Kidney (tissue), 22 donors: ENCODE measurements at places on chromosomes 11 and 22.

- no peak for DNase-seq
- no peak overlapping the region for H3K4me3 ChIP-seq
- peaks cover 17% of the 10 kb centered on the region for H3K4me1 ChIP-seq
- no peaks in the 10 kb centered on the region for H3K36me3 ChIP-seq
- H3K27me3 ChIP-seq: peaks cover 10% of the 10 kb centered on the region
- H3K27ac ChIP-seq: peak overlapping the region; percentile 24
Observed at GRCh38 chr11:64285885-64286800, 495 bp downstream of the GPR137 start.

DNA sequence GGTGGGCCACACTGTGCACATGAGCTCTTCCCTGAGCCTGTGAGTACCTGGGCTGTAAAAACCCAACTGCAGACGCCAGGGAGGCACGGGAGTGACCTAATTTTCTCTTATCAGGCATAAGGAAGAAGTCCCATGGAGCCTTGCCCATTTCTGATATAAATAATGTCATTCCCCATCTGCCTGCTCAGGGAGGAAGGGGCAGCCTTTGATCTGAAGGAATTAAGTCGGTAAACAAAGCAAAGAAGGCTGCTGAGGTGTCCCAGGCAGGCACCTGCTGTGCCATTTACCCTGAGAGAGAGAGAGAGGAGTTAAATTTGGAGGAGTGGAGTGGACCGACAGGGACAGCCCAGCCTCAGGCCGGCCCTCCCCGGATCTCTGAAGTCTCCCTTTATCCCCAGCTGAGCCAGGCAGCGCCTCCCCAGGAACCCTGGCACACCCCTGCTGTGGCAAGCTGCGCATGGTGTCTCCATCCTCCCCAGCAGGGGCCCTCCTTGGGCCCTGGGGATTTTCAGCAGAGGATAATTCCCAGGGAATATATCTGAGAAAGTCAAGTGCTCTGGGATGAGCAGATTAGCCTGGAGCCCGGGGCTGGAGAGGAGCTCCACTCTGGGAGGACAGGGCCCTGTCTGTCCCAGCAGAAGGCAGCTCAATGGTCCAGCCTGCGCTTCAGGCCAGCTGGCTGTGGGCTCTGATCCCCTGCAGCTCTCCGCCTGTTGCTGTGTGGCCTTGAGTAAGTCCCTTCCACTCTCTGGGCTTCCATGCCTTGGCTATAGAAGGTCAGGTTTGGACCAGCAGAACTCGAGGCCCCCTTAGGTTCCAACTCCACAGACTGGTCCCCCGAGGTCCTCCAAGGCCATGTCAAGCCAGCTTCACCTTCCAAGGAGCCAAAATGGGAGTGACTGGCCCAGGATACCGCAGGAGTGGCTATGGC is 17.5 kb upstream of the CABP7 start:
- DNase-seq: no peak
- no peak overlapping the region for H3K4me3 ChIP-seq
- H3K27ac ChIP-seq: no peak overlapping the region
- no peaks in the 10 kb centered on the region for H3K27me3 ChIP-seq
- H3K36me3 ChIP-seq: no peaks in the 10 kb centered on the region

DNA sequence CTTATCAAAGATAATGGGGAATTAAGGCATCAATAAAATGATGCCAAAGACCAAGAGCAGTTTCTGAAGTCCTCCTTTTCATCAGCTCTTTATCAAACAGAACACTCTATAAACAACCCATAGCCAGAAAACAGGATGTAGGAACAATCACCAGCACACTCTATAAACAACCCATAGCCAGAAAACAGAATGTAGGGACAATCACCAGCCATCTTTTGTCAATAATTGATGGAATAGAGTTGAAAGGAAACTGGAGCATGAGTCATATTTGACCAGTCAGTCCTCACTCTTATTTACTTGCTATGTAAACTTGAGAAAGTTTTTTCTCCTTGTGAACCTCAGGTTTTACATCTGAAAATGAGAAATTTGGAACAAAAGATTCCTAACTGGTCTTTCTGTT is 10.0 kb downstream of the MS4A2 start:
- H3K4me1 ChIP-seq: no peaks in the 10 kb centered on the region
- H3K4me3 ChIP-seq: no peak overlapping the region
- DNase-seq: no peak

GRCh38 chr11:130536106-130537040 is 87.9 kb downstream of the ADAMTS15 start:
- no peak overlapping the region for H3K27ac ChIP-seq
- H3K36me3 ChIP-seq: no peaks in the 10 kb centered on the region
- H3K4me3 ChIP-seq: no peak overlapping the region
- H3K27me3 ChIP-seq: no peaks in the 10 kb centered on the region

DNA sequence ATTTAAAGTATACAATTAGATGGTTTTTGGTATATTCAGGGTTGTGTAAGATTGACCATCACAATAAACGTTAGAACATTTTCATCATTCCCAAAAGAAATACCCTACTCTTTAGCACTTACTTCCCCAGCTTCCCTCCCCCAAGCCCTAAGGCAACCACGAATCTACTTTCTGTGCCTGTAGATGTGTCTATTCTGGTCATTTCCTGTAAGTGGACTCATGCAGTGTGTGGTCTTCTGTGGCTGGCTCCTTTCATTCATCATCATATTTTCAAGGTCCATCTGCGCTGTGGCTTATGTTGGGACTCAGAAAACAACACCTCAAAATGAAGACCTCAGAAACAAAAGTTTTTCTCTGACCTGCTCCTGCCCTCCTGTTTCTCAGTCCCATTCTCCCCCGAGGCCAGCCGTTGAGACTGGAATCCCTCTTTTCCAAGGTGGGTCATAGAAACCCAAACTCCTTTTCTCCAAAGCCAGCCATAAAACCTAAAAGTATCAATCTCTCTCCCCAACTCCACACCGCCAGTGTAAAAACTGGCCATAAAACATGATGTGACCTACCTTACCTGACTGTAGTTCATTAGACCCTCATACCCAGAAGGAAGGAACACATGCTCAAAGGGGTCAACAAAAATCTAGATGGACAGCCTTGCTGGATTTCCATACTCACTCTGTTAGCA is 12.9 kb upstream of the TMPRSS13 start:
- DNase-seq: no peak
- H3K4me1 ChIP-seq: no peaks in the 10 kb centered on the region
- H3K4me3 ChIP-seq: no peak overlapping the region
- H3K27me3 ChIP-seq: no peaks in the 10 kb centered on the region

DNA sequence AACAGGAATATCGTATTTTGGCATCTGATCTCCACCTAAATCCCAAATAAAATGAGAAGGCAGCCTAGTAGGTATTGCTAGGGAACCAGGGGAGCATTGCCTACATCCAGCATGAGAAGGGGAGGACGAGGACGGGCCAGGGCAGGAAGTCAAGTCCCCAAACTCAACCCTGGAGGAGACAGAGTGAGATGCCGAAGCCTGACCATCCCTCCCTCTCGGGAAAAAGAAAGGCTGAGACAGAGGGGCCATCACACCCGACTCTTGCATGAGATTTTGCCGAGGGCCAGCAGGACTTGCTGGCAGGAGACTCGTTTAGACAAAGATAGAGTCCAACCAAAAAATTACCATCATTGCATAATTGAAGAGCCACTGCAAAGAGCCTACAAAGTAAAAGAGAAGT is 50.2 kb upstream of the SPATA19 start:
- H3K4me3 ChIP-seq: no peak overlapping the region
- no peaks in the 10 kb centered on the region for H3K27me3 ChIP-seq
- no peak overlapping the region for H3K27ac ChIP-seq
- no peaks in the 10 kb centered on the region for H3K36me3 ChIP-seq
- no peaks in the 10 kb centered on the region for H3K4me1 ChIP-seq
- DNase-seq: no peak

DNA sequence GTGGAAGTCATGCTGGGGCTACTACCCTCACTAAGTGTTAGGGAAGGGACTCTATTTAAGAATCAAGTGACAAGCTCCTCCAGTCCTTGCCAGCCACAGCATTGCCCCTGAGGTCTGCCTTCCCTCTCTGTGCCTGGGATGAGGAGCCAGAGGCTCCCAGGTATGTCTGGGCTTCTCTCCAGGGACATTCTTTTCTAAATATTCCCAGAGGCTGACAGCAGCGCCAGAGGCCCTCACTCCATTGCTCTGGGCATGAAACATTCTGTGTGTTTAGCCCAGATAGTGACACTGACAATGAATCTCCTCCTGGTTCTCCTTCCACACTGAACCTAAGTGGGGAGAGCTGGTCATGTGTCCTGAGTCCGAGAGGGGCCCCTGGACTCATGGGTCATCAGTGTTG is 2.2 kb downstream of the OR51E1 start:
- no peaks in the 10 kb centered on the region for H3K27me3 ChIP-seq
- H3K36me3 ChIP-seq: no peaks in the 10 kb centered on the region
- no peak for DNase-seq
- no peak overlapping the region for H3K4me3 ChIP-seq
- no peak overlapping the region for H3K27ac ChIP-seq

GRCh38 chr11:120834686-120835210 is 189.2 kb upstream of the TBCEL start:
- no peaks in the 10 kb centered on the region for H3K27me3 ChIP-seq
- H3K4me1 ChIP-seq: no peaks in the 10 kb centered on the region
- no peak for DNase-seq

DNA sequence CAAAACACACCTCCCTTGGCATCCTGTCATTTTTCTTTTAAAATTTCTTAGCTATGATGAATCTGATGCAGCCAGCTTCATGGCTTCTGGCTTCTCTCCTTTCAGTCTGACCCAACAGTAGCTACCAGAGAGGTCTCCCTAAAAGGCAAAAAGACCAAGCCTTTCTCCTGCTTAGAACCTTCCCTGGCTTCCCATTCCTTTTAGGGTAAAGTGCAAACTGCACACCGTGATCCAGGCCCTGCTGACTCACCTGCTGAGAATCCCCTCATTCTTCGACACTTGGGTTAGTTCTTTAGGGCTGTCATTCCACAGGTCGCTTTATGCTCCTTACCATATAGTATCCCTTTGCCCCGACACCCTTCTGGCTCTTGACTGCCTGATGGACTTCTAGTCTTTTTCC is 362.4 kb downstream of the MIAT start:
- no peaks in the 10 kb centered on the region for H3K4me1 ChIP-seq
- no peak for DNase-seq
- no peak overlapping the region for H3K4me3 ChIP-seq
- H3K36me3 ChIP-seq: no peaks in the 10 kb centered on the region

DNA sequence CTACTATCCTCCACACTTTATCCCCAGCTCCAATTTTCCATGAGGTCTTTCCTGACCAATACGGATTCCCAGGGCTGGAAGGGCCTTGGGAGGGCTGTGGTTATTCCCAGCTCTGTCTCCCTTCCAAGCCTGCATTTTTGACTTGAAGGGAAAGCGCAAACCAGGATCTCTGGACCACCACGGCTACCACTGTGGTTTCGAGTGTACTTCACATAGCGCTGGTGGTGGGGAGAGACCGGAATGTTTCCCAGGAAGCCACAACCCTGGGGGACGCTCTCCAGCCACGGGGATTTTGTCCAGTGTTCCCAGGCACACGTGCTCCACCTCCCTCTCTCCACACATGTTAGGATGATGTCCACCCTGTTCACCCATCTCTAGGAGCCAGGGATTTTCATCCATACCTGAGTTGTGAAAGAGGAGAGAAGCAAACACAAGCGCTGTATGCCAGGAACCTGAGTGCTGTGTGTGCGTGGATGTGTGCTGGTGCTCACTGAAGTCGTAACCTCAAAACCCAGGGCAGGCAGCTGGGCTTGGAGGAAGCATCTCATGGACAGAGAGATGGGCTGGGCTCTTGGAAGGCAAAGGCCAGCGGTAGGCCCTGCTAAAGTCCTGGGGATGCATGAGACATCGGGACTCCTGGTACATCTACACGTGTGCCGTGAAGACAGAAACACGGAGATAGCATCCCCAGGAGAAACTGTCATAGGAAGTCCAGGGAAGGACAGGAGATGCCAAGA is 1.3 kb upstream of the NPTXR start:
- H3K36me3 ChIP-seq: no peaks in the 10 kb centered on the region
- H3K4me3 ChIP-seq: no peak overlapping the region
- no peak for DNase-seq
- H3K27ac ChIP-seq: no peak overlapping the region
- no peaks in the 10 kb centered on the region for H3K27me3 ChIP-seq

GRCh38 chr11:8584082-8584481 is 9.9 kb downstream of the STK33 start:
- no peak overlapping the region for H3K27ac ChIP-seq
- H3K4me3 ChIP-seq: no peak overlapping the region
- H3K27me3 ChIP-seq: no peaks in the 10 kb centered on the region
- no peak for DNase-seq
- peaks cover 5% of the 10 kb centered on the region for H3K4me1 ChIP-seq
- H3K36me3 ChIP-seq: no peaks in the 10 kb centered on the region

DNA sequence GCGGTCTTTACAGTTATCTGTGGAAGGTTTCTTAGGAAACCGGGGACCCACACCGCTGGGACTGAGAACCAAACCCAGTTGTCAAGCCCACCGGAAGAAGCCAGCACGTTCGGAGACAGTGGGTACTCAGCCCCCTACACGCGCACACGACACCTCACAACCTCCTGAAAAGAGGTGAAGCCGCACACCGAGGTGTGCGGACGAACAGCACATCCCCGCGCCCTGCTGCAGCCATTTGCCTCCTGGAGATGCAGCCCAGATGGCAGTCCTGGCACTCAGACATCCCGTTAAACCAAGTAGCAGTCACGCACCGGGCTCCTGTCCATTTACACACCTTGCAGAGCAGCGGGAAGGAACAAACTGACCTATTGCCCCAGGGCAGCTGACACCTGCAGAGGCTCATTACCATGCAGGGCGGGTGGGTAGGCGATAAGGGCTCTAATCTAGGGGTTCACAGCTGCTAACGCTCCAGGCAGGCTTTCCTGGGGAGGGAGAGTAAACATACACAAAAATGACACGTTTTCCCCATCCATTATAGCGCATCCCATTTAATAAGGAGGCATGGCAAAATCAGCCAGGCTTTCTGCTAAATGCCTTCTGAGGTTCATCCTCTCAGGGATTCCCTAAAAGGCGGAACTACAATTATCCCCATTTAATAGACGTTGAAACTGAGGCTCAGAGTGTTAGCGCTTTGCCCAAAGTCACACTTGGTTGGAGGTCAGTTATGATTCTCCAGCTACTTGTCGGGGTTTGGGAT is 864 bp upstream of the EHBP1L1 start:
- H3K27me3 ChIP-seq: no peaks in the 10 kb centered on the region
- H3K4me1 ChIP-seq: peaks cover 45% of the 10 kb centered on the region
- H3K27ac ChIP-seq: peak overlapping the region; percentile 89
- H3K36me3 ChIP-seq: no peaks in the 10 kb centered on the region
- peak overlapping the region; percentile 68 for H3K4me3 ChIP-seq

- H3K27ac ChIP-seq: no peak overlapping the region
- no peak overlapping the region for H3K4me3 ChIP-seq
- no peaks in the 10 kb centered on the region for H3K27me3 ChIP-seq
- H3K36me3 ChIP-seq: no peaks in the 10 kb centered on the region
- H3K4me1 ChIP-seq: no peaks in the 10 kb centered on the region
- DNase-seq: no peak
Observed at GRCh38 chr22:48803171-48803947, 1024.3 kb downstream of the BRD1 start.

- no peak overlapping the region for H3K27ac ChIP-seq
- H3K4me1 ChIP-seq: no peaks in the 10 kb centered on the region
- H3K4me3 ChIP-seq: no peak overlapping the region
- no peaks in the 10 kb centered on the region for H3K36me3 ChIP-seq
- no peaks in the 10 kb centered on the region for H3K27me3 ChIP-seq
- no peak for DNase-seq
Observed at GRCh38 chr11:110182886-110183285, 89.7 kb downstream of the ZC3H12C start.
